ENCODE measurements at places on chromosomes 7 and 10.
A peak's percentile ranks its signal among the peaks of the same experiment; 100 is the strongest.

DNA sequence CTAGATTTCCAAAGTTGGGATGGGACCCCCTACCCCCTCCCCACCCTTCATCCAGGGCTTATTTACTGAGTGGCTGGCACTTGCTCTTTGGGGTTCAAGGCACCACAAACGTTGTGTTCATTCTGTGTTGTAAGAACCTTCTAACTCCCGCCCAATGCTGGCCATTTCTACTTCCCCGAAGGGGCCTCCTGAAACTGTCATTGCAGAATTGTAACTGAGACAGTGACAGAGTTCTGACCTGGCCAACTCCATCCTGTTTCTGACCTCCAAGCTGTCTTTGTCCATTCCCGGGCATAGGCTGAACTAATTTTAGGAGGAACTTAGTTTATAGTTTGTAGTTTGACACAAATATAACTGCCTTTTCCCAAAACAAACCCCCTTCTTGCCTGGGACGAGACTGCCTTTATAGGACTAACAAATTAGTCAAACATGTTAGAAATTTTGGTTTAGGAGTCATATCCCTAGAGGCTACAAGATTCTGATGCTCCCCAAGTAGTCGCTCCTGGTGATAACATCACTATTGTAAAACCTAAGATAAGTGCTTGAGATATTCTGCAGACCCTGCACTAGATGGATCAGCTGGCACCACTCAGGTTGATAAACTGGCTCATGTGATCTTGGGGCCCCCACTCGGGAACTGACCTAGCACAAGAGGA is 34.8 kb upstream of the ZMIZ2 start:
- peak; percentile 30 for DNase-seq

GRCh38 chr10:58637352-58637751 is 124.7 kb downstream of the BICC1 start:
- peak; percentile 90 for DNase-seq

GRCh38 chr7:80359476-80359875 is 152.4 kb downstream of the GNAT3 start:
- no peak for DNase-seq

GRCh38 chr10:21953585-21954057 is 49.9 kb downstream of the DNAJC1 start:
- DNase-seq, result peak; percentile 26

DNA sequence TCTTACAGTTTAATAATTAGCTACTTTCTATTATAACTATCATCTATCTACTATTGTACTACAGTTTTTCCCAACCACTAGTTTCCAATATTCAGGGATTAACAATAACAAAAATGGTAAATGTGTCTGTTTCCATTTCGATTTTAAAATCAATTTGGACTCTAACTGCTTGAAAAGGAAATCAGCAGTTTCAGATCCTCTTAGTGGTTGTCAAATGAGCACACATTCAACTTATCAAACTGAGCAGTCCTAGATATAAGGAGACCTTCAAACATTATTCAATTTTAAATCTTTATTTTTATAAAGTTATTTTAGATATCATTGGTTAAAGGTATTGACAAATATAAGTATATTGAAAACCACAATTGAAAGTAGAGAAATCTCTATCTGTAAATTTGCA is 46.8 kb upstream of the CD36 start:
- no peak for DNase-seq

Data from M059J (cell line).